ENCODE measurements at places on chromosomes 12 and 14. TPM values are rescaled to one million over a fixed set of nuclear protein-coding genes. Genes with fewer than 3 reads are reported as not detected.

FANCM gene
- total RNA-seq = 3.2 TPM

SLC22A17 gene
- total RNA-seq = 9.8 TPM

SPRYD3 gene
- 48.7 TPM for total RNA-seq

KRT78 gene
- not detected for total RNA-seq

DNAJC22 gene
- 0.50 TPM for total RNA-seq

TAS2R42 gene
- not detected for total RNA-seq

A2ML1 gene
- not detected for total RNA-seq

XPOT gene
- total RNA-seq = 19.5 TPM

CMA1 gene
- total RNA-seq = not detected

- no peak for DNase-seq
Observed at GRCh38 chr14:60179431-60179869, 14.3 kb upstream of the DHRS7 start.

- no peak for DNase-seq
Observed at GRCh38 chr12:101775816-101776215, 36.6 kb upstream of the SYCP3 start.

DNA sequence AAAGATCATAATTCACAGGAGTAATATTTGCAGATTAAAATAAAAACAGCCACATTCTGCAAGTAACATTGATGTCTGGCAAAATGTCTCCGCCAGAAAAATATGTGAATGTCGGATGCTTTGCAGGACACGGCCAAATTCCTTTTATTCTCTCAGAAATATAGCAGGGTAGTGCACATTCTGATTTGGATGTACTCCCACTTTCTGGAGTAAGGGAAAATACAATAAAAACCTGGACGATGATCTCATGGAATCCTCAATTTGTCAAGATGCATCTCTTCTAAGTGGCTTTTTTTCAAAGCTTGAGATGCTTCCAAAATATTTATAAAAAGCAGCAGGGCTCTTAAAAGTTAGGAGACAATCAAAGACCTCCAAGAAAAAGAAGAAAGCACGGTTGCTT is 133.3 kb downstream of the TBX5 start:
- DNase-seq = no peak

GRCh38 chr14:50318031-50318626 is 6.0 kb downstream of the DMAC2L start:
- no peak for DNase-seq

- peak; percentile 48 for DNase-seq
Observed at GRCh38 chr12:6273541-6274230, 36.8 kb upstream of the PLEKHG6 start.

DNA sequence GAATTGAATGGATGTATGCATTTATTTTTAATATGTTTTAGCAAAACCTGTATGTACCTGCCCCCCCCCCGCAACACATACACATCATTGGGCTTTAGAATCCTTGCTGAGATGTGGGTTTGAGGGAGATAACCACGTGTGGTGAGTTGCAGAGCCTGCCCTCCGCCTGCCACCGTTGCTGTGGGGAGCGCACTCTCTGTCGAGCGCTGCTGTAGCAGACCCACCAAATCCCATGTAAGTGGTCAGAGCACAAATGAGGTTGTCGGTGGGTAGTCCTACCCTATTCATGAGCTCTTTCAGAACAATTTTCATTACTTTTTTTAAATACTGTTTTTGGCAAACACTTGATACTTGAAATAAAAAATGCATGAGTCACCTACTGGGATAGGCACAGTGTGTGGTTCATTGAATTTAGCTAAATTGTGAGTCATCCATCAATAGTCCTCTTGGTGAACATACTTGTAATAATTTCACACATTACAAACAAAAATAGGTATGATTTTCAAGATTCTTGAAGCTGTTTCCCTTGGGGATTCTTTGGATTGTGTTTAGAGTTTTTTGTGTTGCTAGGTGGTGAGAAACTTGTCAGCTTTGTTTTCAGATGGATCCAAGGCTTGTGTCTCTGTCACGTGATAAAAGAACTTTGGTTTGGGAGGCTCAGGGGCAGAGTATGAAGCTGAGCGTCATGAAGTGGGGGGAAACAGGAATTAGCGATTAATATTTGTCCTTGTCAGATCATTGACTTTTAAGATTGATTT is 107.6 kb downstream of the PTCSC3 start:
- DNase-seq = no peak

DNA sequence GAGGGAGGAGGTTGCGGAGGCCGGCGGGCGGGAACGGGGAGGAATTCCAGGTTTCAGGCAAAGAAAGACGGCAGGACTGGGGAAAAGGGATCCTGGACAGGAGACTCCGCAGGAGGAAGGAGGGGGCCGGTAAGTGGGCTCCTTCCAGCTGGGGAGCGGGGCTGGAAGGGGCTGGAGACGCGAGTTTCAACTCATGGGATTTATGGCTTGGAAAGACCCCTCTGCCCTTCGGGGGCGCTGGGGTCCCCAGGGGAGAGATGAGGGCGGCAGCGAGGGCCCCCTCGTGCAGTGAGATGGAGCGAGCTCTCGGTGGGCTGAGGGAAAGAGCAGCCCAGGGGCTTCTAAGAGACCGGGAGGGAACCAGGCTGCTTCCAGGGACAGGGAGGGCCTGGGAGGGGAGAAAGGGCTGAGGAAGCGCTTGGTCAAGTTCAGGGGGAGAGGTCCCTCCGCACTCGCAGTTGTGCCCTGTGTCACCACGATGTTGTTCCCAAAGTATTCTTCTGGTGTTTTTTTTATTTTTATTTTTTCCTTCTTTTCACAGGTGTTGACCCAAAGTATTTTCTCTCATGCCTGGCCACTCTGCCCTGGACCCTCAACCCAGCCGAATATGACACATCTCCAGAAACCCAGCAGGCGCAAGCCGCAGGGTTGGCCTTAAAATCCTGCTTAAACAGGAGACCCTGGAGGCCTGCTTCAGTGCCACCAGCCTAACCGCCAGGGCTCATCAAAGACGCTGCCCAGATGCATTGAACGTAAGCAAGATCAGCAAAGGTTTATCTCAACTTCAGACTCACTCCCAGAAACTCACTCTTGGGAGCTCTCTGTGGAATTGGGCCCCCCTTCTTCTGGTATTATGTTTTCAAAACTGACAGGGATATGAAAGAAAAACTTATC is 16.1 kb downstream of the TNFAIP2 start:
- no peak for DNase-seq

GRCh38 chr14:26929361-26929760 is 331.5 kb upstream of the NOVA1 start:
- no peak for DNase-seq

DNA sequence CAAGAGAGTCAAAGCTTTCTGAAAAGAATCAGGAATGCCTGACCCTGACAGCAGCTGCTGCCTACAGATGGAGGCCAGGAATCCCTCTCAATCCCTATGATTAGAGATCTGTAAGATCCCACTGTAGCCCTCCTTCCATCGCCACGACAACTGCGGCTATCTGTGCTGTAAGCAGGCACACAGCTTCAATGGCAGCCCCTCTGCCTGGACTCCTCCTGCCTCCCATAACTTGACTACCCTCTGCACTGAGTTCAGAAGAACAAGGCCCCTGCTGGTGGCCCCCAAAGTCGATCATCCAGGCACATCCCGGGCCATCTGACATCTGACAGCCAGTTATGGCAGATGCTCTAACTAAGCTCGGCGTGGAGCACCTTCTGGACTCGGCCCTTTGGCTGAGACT is 2.9 kb downstream of the CLMN start:
- no peak for DNase-seq

DNA sequence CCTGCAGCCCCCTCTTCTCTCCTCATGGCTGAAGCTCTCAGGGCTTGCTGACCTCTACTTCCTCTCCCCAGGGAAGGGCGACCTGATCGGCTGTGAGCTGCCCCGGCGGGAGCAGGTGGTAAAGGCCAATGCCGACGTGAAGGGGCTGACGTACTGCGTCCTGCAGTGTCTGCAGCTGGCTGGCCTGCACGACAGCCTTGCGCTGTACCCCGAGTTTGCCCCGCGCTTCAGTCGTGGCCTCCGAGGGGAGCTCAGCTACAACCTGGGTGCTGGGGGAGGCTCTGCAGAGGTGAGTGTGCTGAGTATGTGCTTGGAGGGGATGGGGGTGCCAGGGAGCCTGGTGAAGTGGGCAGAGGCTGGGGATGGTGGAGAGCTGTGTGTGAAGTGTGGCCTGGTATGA is 13.7 kb downstream of the MCRS1 start:
- no peak for DNase-seq

- DNase-seq = no peak
Observed at GRCh38 chr12:132099739-132100138, 44.4 kb downstream of the DDX51 start.

GRCh38 chr14:76564471-76565422 is 188.8 kb downstream of the ESRRB start:
- no peak for DNase-seq

- no peak for DNase-seq
Observed at GRCh38 chr14:31395119-31395518, 25.2 kb downstream of the HEATR5A start.

DNA sequence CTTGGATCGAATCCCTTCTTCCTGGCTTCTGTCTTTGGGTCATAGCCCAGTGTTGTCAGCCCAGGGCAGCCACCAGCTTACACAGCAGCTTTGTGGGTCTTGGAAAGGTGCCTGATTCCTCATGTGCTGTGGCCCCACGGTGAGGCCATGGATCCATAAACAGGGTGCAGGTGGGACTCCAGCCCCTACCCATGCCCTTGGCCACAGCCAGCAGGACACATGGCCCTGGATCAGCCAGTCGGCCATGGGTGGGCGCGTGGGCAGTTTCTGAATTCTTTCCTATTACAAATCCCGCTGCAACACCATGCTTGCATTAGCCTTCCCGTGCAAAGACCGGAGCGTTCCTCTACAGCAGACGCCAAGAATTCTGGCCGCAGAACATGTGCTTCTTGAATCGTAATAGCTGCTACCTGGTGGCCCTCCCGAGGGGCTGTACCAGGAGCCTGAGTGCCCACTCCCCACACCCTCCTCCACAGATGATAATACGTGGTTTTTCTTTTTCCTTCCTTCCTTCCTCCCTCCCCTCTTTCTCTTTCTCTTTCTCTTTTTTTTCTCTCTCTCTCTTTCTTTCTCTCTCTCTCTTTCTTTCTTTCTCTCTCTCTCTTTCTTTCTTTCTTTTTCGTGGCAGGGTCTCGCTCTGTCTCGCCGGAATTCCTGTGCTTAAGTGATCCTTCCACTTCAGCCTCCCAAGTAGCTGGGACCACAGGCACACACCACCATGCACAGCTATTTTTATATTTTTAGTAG is 2.9 kb upstream of the MMP17 start:
- DNase-seq = no peak

- DNase-seq = no peak
Observed at GRCh38 chr12:131229426-131230339, 276.0 kb downstream of the ADGRD1 start.

DNA sequence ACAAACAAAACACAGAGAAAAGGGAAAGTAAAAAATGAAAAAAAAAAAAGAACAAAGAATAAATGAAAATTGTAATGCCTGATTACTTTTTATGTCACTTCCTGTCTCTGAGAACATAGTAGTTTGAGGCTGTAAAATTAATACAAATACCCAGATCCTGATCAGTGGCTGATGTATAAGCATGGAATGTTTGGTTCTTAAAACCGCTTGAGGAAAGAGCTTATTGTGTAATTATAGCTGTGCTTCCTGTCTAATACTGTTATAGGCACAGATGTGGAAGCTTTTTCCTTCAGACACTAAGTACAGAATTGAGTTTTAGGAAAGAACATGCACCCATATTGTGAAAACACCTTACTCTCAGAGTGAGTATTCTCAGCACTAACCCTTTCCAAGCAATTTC is 86.9 kb downstream of the AVPR1A start:
- no peak for DNase-seq

GRCh38 chr12:124397807-124398577 is 103.1 kb downstream of the RFLNA start:
- peak; percentile 69 for DNase-seq

GRCh38 chr12:45708901-45709300 is 20.6 kb upstream of the ARID2 start:
- DNase-seq = no peak

DNA sequence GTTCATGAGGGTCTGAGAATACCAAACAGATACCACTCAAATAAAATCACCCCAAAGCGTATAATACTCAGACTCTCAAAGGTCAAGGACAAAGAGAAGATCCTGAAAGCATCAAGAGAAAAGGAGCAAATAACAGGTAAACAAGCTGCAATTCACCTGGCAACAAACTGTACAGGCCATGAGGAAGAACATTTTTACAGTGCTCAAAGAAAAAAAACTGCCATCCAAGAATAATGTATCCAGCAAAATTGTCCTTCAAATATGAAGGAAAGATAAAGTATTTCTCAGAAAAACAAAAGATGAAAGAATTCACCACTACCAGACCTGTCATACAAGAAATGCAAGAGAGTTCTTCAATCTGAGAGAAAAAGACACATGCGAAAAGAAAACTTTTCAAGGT is 206.4 kb downstream of the PTPRO start:
- no peak for DNase-seq
